ENCODE measurements at places on chromosomes 1 and 21. TPM values are rescaled to one million over a fixed set of nuclear protein-coding genes. Genes with fewer than 3 reads are reported as not detected.

Gene DCDC2B
- total RNA-seq: not detected

Gene CR1
- total RNA-seq: not detected

Gene SPOCD1
- 0.93 TPM for total RNA-seq

Gene MANEAL
- total RNA-seq: 30.0 TPM

Gene CFAP57
- 0.06 TPM for total RNA-seq

Gene LAX1
- total RNA-seq: not detected

DNA sequence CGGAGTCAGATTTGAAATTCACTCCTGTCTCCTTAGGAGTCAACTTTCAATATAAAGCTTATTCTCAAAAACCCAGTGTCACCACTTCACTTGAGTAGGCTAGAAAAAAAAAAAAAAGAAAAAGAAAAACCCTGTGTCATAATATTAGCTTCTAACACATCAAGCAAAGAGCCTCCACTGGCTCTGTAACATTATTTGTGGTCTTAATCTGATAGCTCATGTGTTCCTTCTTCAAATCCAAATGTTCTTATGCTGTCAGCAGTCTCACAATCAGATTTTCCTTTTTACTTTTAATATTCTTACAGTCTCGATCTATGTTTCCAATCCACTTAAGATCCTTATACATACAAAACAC lies 26.1 kb upstream of the PSMG1 start:
- no peak for DNase-seq

- no peak for DNase-seq
These were observed 9.4 kb upstream of the KCNC4 start for GRCh38 chr1:110200666-110201065.

DNA sequence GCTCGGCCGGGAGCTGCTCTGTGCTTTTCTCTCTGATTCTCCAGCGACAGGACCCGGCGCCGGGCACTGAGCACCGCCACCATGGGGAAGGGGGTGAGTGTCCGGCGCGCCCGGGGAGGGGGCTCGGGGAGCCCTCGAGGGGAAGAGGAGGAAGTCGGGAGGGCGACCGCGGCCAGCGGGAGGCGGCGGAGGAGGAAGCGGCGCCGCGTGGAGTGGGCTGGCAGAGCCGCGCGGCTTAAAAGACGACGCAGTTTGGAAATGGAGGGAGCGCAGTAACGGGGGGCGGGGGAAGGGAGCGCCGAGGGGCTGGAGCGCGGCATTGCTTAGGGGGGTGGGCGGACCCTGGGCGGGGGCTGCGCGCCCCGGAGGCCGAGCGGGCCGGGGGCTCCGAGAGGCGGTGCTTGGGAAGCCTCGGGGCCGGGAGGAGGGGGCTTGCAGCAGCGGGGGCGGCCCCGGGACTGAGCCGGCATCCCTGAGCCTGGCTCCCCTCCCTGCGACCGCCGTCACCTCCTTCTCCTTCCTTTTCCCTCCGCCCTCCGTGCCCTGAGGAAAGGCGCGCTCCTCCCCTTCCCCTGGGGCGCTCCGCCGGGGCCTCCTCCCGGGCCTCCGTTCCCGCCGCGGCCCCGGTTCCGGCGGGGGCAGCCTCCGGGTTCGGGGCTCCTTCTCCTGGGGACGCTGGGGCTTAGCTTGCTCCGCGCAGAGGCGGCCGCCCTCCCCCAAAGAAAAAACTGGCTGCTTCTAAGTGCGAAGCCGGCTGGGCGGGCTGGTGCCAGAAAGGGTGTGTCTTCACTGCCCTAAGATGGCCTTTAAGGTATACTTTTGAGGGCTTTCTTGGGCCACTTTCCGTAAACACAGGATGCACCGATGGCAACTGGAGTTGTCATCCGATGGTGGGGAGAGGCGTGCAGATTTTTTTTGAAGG lies 648 bp downstream of the ATP1A1 start:
- peak; percentile 61 for DNase-seq

GRCh38 chr1:44421446-44421884 lies 16.4 kb downstream of the RNF220 start:
- no peak for DNase-seq

- peak; percentile 93 for DNase-seq
These were observed at the start of gene HHAT for GRCh38 chr1:210328746-210329503. Gene HHAT (plus strand): TSS chr1:210328902. CDS start chr1:210348976, 20,074 bp downstream.

- DNase-seq: no peak
These were observed 122.6 kb downstream of the PIGK start for GRCh38 chr1:77096496-77097255.

- DNase-seq: no peak
These were observed 2.7 kb downstream of the KIAA0319L start for GRCh38 chr1:35554266-35555211.

DNA sequence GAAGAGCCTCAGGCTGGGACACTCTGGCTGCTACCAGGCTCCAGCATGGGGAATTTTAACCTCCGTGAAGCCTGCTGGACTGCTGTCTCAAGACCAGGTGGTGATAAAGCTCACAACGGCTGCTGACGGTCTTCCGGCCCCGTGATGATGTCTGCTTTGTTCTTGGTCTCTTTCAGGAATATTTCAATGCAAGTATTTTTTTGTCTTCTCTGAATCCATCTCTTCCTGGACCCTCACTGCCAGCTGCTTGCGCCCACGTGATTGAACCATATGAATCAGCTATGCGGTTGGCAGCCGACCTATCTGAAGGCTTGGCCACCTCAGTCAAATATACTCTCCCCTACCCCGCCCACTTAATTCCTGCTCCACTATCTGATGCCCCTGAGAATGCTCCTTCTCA lies 14.6 kb upstream of the SLC6A17 start:
- no peak for DNase-seq

GRCh38 chr1:223551610-223552009 lies 113.9 kb downstream of the CAPN8 start:
- DNase-seq: no peak

DNA sequence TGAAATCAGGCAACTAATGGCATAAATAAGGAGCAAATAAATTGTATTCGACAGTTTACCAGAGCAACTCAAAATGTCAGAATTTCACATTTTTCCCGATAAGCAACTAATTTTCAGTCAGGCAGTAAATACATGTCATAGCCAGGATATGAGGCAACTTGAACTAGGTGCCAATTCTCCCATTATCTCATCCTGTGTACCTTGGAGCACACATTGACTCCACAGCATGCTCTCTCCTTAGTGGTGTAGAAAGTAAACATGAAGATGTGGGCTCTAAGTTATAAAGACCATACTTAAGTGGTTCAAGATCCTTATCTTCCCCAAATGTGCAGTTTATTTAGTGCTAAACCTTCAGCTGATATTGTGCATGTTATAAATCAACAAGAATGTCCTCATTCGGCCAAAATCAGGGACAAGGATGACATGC lies 197.8 kb downstream of the VAV3 start:
- DNase-seq: no peak

- DNase-seq: no peak
These were observed 11.9 kb downstream of the KIF21B start for GRCh38 chr1:201011616-201012015.

DNA sequence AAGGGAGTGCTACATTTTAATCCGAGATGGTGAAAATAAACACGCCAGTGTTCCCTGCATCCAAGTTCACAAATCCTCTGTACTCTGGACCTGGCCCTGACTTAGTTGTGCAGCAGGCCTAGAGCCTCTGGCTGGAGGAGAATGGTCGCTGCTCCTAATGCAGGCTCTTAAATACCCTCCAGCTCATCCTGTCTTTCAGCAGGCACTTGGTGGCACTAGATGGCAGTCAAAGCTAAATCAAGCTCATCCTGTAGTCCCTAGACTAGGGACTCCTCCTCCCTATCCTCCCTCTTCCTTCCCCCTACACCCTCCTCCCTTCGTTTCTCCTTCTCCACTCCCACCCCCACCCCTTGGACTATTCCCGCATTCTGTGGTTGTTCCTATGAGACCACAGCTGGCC lies 41.6 kb upstream of the MTR start:
- peak; percentile 47 for DNase-seq

GRCh38 chr21:45132841-45133573 lies 58.6 kb downstream of the ADARB1 start:
- DNase-seq: no peak

DNA sequence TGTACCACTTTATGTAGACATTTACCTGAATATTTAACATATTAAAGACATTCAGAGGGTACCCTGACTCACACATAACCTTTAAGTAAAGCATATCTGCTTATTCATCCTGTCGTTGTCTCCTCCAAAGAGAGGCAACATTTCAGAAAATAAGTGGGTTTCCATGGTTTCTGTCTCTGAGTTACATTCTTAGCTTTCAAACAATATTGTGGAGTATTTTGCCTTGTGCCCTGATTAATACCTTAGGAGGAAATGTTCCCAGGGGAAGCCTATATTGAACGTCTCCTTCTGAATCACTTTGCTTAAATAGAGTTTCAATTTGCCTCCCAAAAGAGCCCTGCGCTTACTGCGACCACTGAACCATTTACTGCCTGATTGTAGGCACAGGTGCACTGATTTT lies 26.1 kb downstream of the PALMD start:
- no peak for DNase-seq

- DNase-seq: no peak
These were observed 38.5 kb downstream of the TRIM11 start for GRCh38 chr1:228367798-228368791.

DNA sequence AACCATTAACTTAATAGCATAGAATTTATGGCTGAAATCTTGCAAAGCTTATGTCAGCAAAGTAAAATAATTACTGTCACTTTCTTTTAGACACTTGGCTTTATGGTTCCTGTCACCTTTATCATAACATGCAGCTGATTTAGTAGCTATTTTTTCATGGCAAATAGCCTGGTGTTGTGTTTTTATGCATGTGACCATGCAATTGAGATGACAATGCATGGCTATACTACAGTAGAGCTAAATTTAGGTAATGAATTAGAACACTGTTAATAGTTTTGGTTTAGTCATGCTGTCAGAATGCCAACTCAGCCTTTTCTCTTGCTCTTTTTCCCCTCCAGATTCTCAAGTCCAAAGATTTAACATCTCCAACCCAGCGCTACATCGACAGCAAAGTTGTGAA lies 88.6 kb downstream of the TGFB2 start:
- no peak for DNase-seq

GRCh38 chr1:233079574-233079973 lies 129.2 kb downstream of the NTPCR start:
- no peak for DNase-seq

- no peak for DNase-seq
These were observed 29.6 kb downstream of the MATN1 start for GRCh38 chr1:30693822-30694221.

DNA sequence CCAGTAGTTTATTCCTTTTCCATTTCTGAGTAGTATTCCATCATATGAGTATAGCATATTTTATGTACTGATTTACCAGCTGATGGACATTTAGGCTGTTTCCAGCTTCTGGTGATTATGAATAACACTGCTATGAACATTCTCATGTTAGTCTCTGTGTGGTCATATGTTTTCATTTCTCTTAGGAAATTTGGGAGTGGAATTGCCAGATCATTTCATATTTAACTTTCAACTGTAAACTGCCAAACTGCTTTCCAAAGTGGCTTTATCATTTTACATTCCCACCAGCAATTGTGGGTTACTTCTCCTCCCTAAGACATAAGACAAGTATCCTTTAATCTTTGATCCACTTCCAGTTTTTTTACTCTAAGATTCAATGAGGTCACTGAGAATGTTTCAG lies 85.7 kb upstream of the RALGPS2 start:
- no peak for DNase-seq

- DNase-seq: no peak
These were observed 106.0 kb downstream of the RAVER2 start for GRCh38 chr1:64850846-64851245.

GRCh38 chr1:69743146-69743545 lies 175.4 kb downstream of the LRRC7 start:
- DNase-seq: no peak

Measured in Caki2 (cell line).